Activated CD4-positive, CD25-positive, alpha-beta regulatory T cell treated with anti-CD3 and anti-CD28 coated beads, Interleukin-2, amount 50 U/mL, for 72 hours (primary cell): ENCODE measurements at places on chromosomes 7 and 10.

DNA sequence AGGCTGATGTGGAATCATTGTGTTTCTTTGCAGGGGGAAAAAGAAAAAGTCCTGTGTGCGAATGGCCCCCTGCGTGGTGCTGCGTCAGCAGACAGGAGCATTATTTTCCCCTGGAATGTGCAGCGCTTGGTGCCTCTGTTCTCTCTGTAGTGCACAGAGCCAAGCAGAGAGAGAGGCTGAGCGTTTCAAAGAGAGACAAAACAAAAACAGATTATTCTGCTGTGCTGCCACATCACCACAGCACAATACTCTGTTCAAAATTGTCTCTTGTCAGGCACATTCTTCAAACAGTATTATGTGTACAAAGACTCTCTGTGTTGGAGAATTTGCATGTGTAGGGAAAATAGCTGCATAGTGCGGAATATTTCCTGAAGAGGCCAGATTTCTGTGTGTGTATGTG is 609.0 kb downstream of the SDK1 start:
- DNase-seq = no peak

DNA sequence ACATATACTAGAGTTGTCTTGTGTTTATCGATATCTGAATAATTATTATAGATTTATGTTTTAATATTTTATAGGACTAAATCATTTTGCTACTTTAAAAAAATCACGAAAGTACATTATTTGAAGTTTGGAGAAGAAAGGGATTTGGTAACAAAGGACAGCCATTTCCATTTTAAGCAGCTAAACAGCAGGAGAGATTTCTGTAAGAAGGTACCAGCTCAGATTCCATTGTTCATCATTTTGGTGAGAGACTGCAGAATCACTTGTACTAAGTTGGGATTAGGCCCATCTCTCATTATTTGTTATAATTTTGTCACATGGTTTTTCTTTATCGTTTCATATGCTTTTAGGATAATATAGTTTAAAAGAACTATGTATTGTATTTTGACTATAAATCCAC is 46.7 kb downstream of the PALS2 start:
- DNase-seq = no peak

DNA sequence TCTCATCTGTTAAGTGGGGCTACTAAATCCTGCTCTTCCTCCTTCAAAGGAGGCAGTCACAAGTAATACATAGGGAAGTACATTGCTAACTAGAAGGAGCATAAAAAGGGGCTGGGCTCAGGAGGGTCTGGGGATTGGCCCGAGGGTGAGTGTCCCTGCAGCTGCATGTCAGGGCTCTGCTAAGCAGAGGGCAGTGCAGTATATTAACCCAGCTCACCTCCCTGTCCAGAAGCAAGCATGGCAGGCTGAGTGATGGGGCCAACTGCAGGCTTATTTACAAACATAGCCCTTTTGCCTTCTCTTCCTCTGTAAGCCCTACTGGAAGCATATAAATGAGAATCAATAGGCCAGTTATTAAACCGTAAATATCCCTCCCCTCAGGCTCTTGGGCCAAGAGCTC is 143.2 kb upstream of the PCBD1 start:
- DNase-seq = no peak

DNA sequence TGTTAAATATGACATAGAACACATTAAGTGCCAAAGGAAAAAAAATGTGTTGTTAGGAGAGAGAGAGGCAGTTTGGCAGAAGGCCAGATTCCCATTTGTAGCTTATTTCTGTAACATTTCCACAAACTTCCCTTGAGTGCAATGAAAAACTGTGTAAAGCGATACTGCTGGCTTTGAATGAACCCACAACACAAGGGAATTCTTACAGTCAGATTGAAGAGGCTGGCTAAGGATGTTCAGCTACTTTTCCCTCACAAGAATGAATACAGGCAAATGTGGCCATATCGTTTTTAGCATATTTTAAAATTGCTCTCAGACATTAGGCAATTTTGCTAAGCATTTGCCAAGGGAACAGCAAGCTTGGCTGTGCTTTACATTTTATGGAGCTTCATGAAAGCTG is 614.1 kb upstream of the FZD8 start:
- no peak for DNase-seq

GRCh38 chr7:101108330-101108857 is 18.5 kb upstream of the SERPINE1 start:
- DNase-seq = no peak
